ENCODE measurements at places on chromosomes 7 and 10.

- H3K27ac ChIP-seq = no peak overlapping the region
- no peak for DNase-seq
- H3K36me3 ChIP-seq = no peaks in the 10 kb centered on the region
- H3K27me3 ChIP-seq = no peaks in the 10 kb centered on the region
Measured at GRCh38 chr10:11238893-11239292, 221.2 kb downstream of the CELF2 start.

DNA sequence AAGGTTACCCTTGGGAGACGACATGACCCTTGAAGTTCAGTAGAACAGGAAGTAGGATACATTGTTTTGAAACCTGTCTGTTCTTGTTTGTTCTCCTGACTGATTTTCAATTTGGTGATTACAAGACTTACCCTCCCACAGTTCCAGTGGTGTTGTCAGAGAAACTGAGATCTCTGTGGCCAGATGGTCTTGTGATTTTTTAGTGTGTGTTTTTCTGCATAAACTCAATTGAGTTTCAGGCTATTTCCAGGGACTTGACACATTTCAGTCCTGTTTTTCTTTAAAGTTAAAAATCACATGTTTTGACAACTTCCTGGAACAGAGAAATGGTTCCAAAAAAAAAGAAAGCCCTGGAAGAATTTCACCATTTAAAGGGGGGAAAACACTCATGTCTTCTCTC lies 22.3 kb downstream of the PIK3CG start:
- no peak for DNase-seq
- peaks cover 6% of the 10 kb centered on the region for H3K4me1 ChIP-seq
- peaks cover 9% of the 10 kb centered on the region for H3K36me3 ChIP-seq
- H3K27ac ChIP-seq = no peak overlapping the region
- H3K4me3 ChIP-seq = no peak overlapping the region

DNA sequence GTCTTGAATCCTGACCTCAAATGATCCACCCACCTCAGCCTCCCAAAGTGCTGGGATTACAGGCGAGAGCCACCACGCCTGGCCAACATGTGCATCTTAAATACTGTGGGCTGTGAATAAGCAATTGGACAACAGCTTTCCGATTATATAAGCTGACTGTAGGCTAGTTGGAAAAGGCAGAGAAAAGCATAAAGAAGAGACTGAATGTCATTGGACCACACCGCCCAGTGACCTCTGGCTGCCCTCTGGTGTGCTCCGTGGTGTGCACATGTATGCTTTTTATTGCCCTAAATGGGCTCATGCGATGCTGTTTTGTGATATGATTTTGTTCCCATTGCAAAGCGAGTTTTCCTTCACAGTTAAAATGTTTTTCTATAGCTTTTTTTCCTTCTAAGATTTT lies 15.4 kb upstream of the CSGALNACT2 start:
- no peak overlapping the region for H3K27ac ChIP-seq
- no peak for DNase-seq
- no peak overlapping the region for H3K4me3 ChIP-seq
- no peaks in the 10 kb centered on the region for H3K27me3 ChIP-seq
- H3K4me1 ChIP-seq = no peaks in the 10 kb centered on the region

- no peaks in the 10 kb centered on the region for H3K36me3 ChIP-seq
- H3K27ac ChIP-seq = no peak overlapping the region
- H3K4me3 ChIP-seq = no peak overlapping the region
- no peak for DNase-seq
- H3K27me3 ChIP-seq = peaks cover 6% of the 10 kb centered on the region
- peaks cover 7% of the 10 kb centered on the region for H3K4me1 ChIP-seq
Measured at GRCh38 chr7:112395411-112395810, 54.8 kb upstream of the IFRD1 start.

- H3K4me1 ChIP-seq = peaks cover 16% of the 10 kb centered on the region
- no peak overlapping the region for H3K4me3 ChIP-seq
Measured at GRCh38 chr10:34109952-34110702, 705.0 kb downstream of the PARD3 start.

- H3K36me3 ChIP-seq = no peaks in the 10 kb centered on the region
- H3K27ac ChIP-seq = no peak overlapping the region
- H3K27me3 ChIP-seq = no peaks in the 10 kb centered on the region
- no peak overlapping the region for H3K4me3 ChIP-seq
Measured at GRCh38 chr10:9636216-9636615, 1381.5 kb upstream of the CELF2 start.

- H3K4me3 ChIP-seq = no peak overlapping the region
- no peaks in the 10 kb centered on the region for H3K36me3 ChIP-seq
- H3K27me3 ChIP-seq = 0 out of 2 replicates have a peak, but pooled peaks cover under 1% of the 10 kb centered on the region
Measured at GRCh38 chr7:100779359-100779758, 46.0 kb downstream of the ZAN start.

GRCh38 chr10:64115908-64116643 lies 594.9 kb downstream of the REEP3 start:
- peaks cover 63% of the 10 kb centered on the region for H3K4me1 ChIP-seq
- DNase-seq = peak; percentile 56
- H3K36me3 ChIP-seq = peaks cover 14% of the 10 kb centered on the region
- peak overlapping the region; percentile 48 for H3K27ac ChIP-seq
- no peak overlapping the region for H3K4me3 ChIP-seq
- H3K27me3 ChIP-seq = no peaks in the 10 kb centered on the region
